ENCODE measurements at places on chromosomes 12 and 14. TPM values are rescaled to one million over a fixed set of nuclear protein-coding genes. Genes with fewer than 3 reads are reported as not detected.

- no peak for DNase-seq
These were observed 174.8 kb downstream of the ADGRD1 start for GRCh38 chr12:131128556-131128955.

DNA sequence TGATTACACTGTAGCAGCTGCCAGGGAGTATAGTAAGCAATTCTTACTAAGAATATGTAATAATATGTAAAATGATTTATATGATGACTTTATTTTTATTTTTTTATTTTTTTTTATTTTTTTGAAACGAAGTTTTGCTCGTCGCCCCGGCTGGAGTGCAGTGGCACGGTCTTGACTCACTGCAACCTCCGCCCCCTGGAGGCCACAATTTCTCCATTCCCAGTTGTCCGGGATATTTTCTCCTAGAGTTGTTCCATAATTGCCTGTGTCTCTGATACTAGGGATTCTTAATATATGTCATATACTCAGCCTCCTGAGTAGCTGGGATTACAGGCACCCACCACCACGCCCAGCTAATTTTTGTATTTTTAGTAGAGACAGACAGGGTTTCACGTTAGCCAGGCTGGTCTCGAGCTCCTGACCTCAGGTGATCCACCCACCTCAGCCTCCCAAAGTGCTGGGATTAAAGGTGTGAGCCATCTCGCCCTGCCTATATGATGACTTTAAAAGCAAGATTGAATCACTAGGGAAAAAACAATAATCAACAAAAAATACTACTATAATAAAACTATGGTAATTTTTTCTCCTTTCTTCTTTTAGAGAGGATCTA lies 12.2 kb upstream of the ITPR2 start:
- peak; percentile 15 for DNase-seq

DNA sequence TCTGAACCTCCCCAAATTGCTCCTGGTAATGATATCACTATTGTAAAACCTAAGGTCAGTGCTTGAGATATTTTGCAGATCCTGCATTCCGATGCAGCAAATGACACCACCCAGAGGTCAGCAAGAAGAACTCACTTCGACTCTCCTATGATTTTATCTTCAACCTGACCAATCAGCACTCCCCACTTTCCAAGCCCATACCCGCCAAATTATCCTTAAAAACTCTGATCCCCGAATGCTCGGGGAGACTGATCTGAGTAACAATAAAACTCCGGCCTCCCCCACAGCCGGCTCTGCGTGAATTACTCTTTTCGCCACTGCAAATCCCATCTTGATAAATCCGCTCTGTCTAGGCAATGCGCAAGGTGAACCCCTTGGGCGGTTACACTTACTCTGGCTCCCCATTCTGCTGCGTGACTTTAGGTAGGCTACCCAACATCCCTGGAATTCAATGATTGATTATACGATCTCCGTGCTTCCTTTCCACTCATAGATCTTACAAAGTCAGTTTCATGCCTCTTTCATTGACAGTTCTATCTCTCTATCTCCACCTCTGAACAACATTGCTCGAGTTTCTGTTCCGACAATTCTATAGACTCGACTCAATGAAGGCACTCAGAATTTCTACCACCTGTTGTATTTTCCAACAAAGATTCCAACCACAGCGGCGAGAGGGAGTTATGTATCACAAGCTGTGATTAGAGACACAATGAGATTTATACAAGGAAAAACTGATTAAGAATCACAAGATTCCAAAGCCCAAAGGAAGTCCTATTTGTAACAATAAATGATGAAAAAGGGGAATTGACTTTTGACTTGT lies 939 bp downstream of the NPC2 start:
- no peak for DNase-seq

GRCh38 chr12:104003596-104003995 lies 37.9 kb downstream of the TDG start:
- no peak for DNase-seq

GRCh38 chr14:106209755-106210154 lies 683.4 kb downstream of the TMEM121 start:
- DNase-seq = no peak

GRCh38 chr14:36955376-36955775 lies 217.0 kb downstream of the SLC25A21 start:
- DNase-seq = no peak

Gene TMEM229B
- 4.1 TPM for total RNA-seq

Gene NOS1
- 0.07 TPM for total RNA-seq

Gene TMEM233
- total RNA-seq = not detected

Gene SART3
- 94.0 TPM for total RNA-seq

Gene HOMEZ
- total RNA-seq = 4.6 TPM

Gene CSRP2
- total RNA-seq = 93.5 TPM

Gene GDF3
- not detected for total RNA-seq

Gene KCNMB4
- total RNA-seq = 1.6 TPM

Gene ESPL1
- 0.78 TPM for total RNA-seq

Gene ENO2
- 57.9 TPM for total RNA-seq

Gene SLC5A8
- total RNA-seq = not detected

Data from thoracic aorta (tissue), 2 donors.